ENCODE measurements at places on chromosomes 13 and 19. TPM values are rescaled to one million over a fixed set of nuclear protein-coding genes. Genes with fewer than 3 reads are reported as not detected.

- no peaks in the 10 kb centered on the region for H3K36me3 ChIP-seq
- no peak within 1 kb of the TSS for H3K4me3 ChIP-seq
- no peaks in the 10 kb centered on the region for H3K27me3 ChIP-seq
- H3K4me1 ChIP-seq: no peaks in the 10 kb centered on the region
- no peak for DNase-seq
- H3K27ac ChIP-seq: no peak within 1 kb of the TSS
These were observed at the start of gene IGFL3 for GRCh38 chr19:46124638-46125115. TSS of gene IGFL3 (minus strand) at chr19:46124688. CDS start at chr19:46124649, 39 bp downstream.

- no peaks in the 10 kb centered on the region for H3K27me3 ChIP-seq
- H3K36me3 ChIP-seq: no peaks in the 10 kb centered on the region
- no peak overlapping the region for H3K4me3 ChIP-seq
- DNase-seq: no peak
- no peak overlapping the region for H3K27ac ChIP-seq
- no peaks in the 10 kb centered on the region for H3K4me1 ChIP-seq
These were observed 322.7 kb downstream of the FOXO1 start for GRCh38 chr13:40343550-40344269.

CEACAM16 gene
- total RNA-seq: not detected

GRCh38 chr13:48493066-48493765, 39.7 kb downstream of the RCBTB2 start:
- H3K4me3 ChIP-seq: no peak overlapping the region
- DNase-seq: no peak
- H3K36me3 ChIP-seq: no peaks in the 10 kb centered on the region
- H3K27me3 ChIP-seq: no peaks in the 10 kb centered on the region
- no peak overlapping the region for H3K27ac ChIP-seq

GRCh38 chr19:55677572-55678028, 2.6 kb downstream of the EPN1 start:
- H3K27ac ChIP-seq: peak overlapping the region; percentile 88
- no peaks in the 10 kb centered on the region for H3K27me3 ChIP-seq

PDE4C gene
- total RNA-seq: 0.24 TPM

DNA sequence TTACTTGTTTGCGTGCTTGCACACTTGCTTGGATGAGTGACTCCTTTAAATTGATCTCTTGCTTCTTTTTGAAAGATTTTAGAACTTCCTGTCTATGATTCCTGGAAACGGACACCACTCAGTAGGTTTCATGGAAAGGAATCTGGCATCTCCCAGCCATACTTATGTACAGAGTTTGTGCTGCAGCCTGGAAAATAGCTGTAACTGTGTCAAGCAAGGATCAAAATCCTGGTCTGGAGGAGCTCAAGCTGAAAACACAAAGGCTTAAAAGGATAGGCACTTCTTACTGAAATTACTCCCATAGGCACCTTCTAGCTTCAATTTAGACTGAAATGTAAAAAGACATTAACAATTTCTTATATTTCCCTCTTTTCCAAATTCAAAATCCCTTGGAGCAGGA, 1.4 kb upstream of the FREM2 start:
- H3K36me3 ChIP-seq: no peaks in the 10 kb centered on the region
- no peaks in the 10 kb centered on the region for H3K4me1 ChIP-seq

TMEM145 gene
- 2.3 TPM for total RNA-seq

FAAP24 gene
- total RNA-seq: 2.9 TPM

GRCh38 chr13:36000028-36000427, 131.2 kb downstream of the DCLK1 start:
- H3K27ac ChIP-seq: no peak overlapping the region
- no peak overlapping the region for H3K4me3 ChIP-seq
- no peak for DNase-seq
- no peaks in the 10 kb centered on the region for H3K27me3 ChIP-seq
- H3K36me3 ChIP-seq: no peaks in the 10 kb centered on the region

GRCh38 chr13:51721496-51721895, 82.5 kb downstream of the DHRS12 start:
- DNase-seq: peak; percentile 58
- no peaks in the 10 kb centered on the region for H3K36me3 ChIP-seq
- H3K27ac ChIP-seq: peak overlapping the region; percentile 39
- no peaks in the 10 kb centered on the region for H3K27me3 ChIP-seq

TFPT gene
- total RNA-seq: 19.5 TPM

- no peak overlapping the region for H3K27ac ChIP-seq
- H3K27me3 ChIP-seq: no peaks in the 10 kb centered on the region
- H3K36me3 ChIP-seq: no peaks in the 10 kb centered on the region
- no peak for DNase-seq
- peak overlapping the region; percentile 81 for H3K4me3 ChIP-seq
These were observed 1.5 kb downstream of the MFSD12 start for GRCh38 chr19:3555653-3556422.

DNA sequence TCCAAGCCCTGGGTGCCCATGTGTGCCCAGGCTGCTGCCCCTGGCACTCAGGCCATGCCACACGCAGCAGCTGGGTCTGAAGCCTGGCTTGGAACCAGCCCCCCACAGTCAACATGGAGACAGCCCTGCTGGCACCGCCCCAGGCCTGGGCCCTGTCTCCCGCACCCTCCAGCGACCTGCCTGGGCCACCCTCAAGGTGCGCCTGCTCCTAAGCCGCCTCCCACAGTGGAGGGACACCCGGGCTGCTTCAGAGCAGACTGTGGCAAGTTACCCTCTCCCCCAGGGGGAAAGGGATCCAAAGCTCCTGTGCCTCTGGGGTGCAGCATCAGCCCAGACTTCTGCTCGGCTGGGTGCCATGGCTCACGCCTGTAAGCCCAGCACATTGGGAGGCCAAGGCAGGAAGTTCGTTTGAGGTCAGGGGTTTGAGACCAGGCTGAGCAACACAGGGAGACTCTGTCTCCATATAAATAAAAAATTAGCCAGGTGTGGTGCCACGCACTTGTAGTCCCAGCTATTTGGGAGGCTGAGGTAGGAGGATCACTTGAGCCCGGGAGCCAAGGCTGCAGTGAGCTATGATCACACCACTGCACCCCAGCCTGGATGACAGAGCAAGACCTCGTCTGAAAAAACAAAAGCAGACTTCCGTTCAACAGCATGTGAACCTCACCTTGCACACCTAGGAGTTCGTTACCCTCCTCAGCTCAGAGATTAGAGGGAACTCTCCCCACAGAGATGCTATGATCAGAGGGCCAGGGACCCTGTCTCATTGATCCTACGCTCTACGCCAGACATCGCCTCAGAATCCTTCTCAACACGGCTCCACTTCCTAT, 15.6 kb downstream of the ELL start:
- no peak overlapping the region for H3K4me3 ChIP-seq
- DNase-seq: no peak
- no peak overlapping the region for H3K27ac ChIP-seq
- H3K27me3 ChIP-seq: no peaks in the 10 kb centered on the region
- no peaks in the 10 kb centered on the region for H3K36me3 ChIP-seq
- H3K4me1 ChIP-seq: peaks cover 75% of the 10 kb centered on the region

DNA sequence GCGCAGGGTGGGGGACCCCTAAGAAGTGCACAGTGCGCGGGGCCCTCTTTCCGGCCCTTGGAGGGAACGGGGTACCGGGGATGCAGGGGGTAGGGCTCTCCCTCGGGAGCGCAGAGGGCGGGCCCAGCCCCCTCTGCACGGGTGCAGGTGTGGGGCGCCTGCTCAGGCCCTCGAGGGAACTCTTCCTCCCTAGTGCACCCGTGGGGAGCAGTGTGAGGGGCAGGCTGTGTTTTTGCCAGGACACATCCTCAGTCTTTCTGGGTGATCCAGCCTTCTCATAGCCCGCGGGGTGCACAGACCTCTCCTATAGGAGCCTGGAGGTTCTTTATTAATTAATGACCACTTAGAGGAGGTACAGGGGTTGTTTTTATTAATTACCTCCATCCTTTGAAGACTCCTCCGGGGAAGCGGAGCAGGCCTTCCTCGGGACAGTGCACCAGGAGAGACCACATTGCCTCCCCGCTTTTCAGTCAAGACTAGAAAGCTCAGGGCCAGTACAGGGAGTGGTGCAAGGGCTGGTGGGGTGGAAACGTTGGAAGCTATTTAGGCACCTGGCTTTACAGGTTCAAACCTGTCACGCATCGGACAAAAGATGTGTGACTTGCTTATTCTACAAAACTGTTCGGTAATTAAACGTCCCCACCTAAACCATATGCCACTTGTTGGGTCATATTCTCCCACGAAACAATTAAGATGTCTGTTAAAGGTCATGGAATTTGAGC, 598 bp upstream of the GJB6 start:
- H3K27ac ChIP-seq: no peak overlapping the region
- no peak for DNase-seq
- H3K36me3 ChIP-seq: no peaks in the 10 kb centered on the region
- no peak overlapping the region for H3K4me3 ChIP-seq
- peaks cover 7% of the 10 kb centered on the region for H3K4me1 ChIP-seq

GRCh38 chr13:29458419-29458818, 137.1 kb downstream of the SLC7A1 start:
- H3K36me3 ChIP-seq: no peaks in the 10 kb centered on the region
- DNase-seq: no peak
- no peaks in the 10 kb centered on the region for H3K4me1 ChIP-seq

GRCh38 chr13:46235286-46235685, 23.6 kb downstream of the LRRC63 start:
- H3K27me3 ChIP-seq: no peaks in the 10 kb centered on the region
- H3K27ac ChIP-seq: no peak overlapping the region
- H3K36me3 ChIP-seq: no peaks in the 10 kb centered on the region
- H3K4me1 ChIP-seq: no peaks in the 10 kb centered on the region

- no peaks in the 10 kb centered on the region for H3K27me3 ChIP-seq
- no peak overlapping the region for H3K4me3 ChIP-seq
- no peaks in the 10 kb centered on the region for H3K36me3 ChIP-seq
- H3K27ac ChIP-seq: no peak overlapping the region
- H3K4me1 ChIP-seq: no peaks in the 10 kb centered on the region
- DNase-seq: no peak
These were observed 81.2 kb upstream of the KLF12 start for GRCh38 chr13:74215420-74215819.

GRCh38 chr19:16064209-16064889, 11.9 kb upstream of the TPM4 start:
- peak overlapping the region; percentile 17 for H3K27ac ChIP-seq
- H3K4me3 ChIP-seq: no peak overlapping the region
- H3K27me3 ChIP-seq: no peaks in the 10 kb centered on the region
- no peaks in the 10 kb centered on the region for H3K36me3 ChIP-seq
- H3K4me1 ChIP-seq: peaks cover 7% of the 10 kb centered on the region

TBXA2R gene
- 17.9 TPM for total RNA-seq

GRCh38 chr13:22111152-22111783, 440.4 kb downstream of the FGF9 start:
- no peak overlapping the region for H3K4me3 ChIP-seq
- peaks cover 33% of the 10 kb centered on the region for H3K4me1 ChIP-seq
- DNase-seq: no peak
- no peaks in the 10 kb centered on the region for H3K27me3 ChIP-seq
- no peak overlapping the region for H3K27ac ChIP-seq

- H3K4me3 ChIP-seq: peak overlapping the region; percentile 14
- peak overlapping the region; percentile 91 for H3K27ac ChIP-seq
- no peaks in the 10 kb centered on the region for H3K36me3 ChIP-seq
- peaks cover 32% of the 10 kb centered on the region for H3K4me1 ChIP-seq
These were observed 926 bp upstream of the HNRNPUL1 start for GRCh38 chr19:41263042-41263849.

GRCh38 chr13:80783926-80784565, 443.1 kb upstream of the SPRY2 start:
- no peaks in the 10 kb centered on the region for H3K27me3 ChIP-seq
- no peak for DNase-seq
- no peak overlapping the region for H3K4me3 ChIP-seq
- no peak overlapping the region for H3K27ac ChIP-seq

HS6ST3 gene
- total RNA-seq: 6.5 TPM

NXNL1 gene
- 2.7 TPM for total RNA-seq

SMIM24 gene
- total RNA-seq: not detected

PSG2 gene
- not detected for total RNA-seq

DNA sequence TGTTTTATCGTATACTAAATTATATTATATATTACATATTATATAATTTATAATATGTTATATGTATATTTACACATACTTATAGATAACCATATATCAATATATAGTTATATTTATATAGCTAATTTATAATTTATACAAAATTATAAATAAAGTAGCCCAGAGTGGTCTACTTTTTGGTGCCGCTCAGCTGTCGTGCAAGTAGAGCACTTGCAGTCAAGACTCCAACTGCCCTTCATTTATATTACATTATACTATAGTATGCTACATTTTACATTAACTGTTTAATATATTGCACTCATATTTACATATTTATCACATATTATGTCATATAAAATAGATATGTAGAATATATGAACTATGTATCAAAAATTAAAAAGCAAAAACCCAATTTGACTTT, 1124.7 kb upstream of the MIR17HG start:
- H3K4me1 ChIP-seq: no peaks in the 10 kb centered on the region
- DNase-seq: no peak
- H3K4me3 ChIP-seq: no peak overlapping the region
- H3K27ac ChIP-seq: no peak overlapping the region

GRCh38 chr13:51675385-51675784, 91.1 kb downstream of the WDFY2 start:
- H3K4me1 ChIP-seq: peaks cover 16% of the 10 kb centered on the region
- H3K27ac ChIP-seq: no peak overlapping the region
- H3K4me3 ChIP-seq: no peak overlapping the region

DNA sequence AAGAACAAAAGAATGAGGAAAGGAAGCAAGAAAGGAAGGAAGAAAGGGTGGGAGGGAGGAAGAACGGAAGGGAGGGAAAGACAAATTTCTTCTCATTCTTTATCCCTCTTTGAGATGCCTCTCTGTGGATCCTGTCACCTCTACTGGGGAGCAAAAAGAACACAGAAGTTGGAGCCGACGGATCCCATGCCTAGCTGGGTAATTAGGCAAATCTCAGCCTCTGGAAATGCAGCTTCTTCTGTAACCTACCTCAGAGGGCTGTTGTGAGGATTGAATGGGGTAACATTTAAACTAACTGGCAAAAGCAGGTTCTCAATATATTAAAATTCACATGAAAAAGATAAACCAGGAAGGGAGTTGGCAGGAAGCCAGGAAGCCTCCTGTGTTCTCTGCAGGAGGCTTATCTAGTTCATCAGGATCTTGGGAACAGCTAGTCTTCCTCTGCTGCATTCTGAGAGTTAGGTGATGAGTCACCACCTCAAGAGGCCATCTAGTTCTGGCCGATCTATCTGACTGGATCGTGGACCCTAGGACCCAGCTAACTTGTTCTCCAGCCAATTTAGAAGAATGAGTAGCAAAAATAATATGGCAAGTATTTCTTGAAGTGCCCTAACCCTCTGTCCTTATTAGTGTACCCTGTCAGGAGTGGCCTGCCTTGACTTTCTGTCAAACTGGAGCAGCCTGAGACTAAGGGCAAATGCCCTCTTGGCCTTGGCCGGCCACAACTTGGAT, 15.2 kb upstream of the CPB2 start:
- no peaks in the 10 kb centered on the region for H3K27me3 ChIP-seq
- H3K4me1 ChIP-seq: peaks cover 4% of the 10 kb centered on the region
- H3K4me3 ChIP-seq: no peak overlapping the region
- peak; percentile 38 for DNase-seq
- H3K27ac ChIP-seq: no peak overlapping the region

GRCh38 chr13:99968521-99969452, 2.8 kb downstream of the ZIC5 start:
- H3K4me3 ChIP-seq: peak overlapping the region; percentile 31
- no peak overlapping the region for H3K27ac ChIP-seq
- no peaks in the 10 kb centered on the region for H3K4me1 ChIP-seq
- H3K36me3 ChIP-seq: no peaks in the 10 kb centered on the region
- H3K27me3 ChIP-seq: peaks cover 91% of the 10 kb centered on the region
- no peak for DNase-seq

KL gene
- 0.24 TPM for total RNA-seq
